Skeletal muscle cell (primary cell): ENCODE measurements at places on chromosomes 3 and 15.

- no peak for DNase-seq
Measured at GRCh38 chr15:73522011-73522410, 79.0 kb downstream of the REC114 start.

- DNase-seq = no peak
Measured at GRCh38 chr15:66654739-66655375, 47.2 kb upstream of the SMAD6 start.

- DNase-seq = no peak
Measured at GRCh38 chr3:139941580-139941979, 6.6 kb downstream of the CLSTN2 start.

GRCh38 chr15:101445562-101446517, 43.7 kb downstream of the PCSK6 start:
- peak; percentile 6 for DNase-seq

DNA sequence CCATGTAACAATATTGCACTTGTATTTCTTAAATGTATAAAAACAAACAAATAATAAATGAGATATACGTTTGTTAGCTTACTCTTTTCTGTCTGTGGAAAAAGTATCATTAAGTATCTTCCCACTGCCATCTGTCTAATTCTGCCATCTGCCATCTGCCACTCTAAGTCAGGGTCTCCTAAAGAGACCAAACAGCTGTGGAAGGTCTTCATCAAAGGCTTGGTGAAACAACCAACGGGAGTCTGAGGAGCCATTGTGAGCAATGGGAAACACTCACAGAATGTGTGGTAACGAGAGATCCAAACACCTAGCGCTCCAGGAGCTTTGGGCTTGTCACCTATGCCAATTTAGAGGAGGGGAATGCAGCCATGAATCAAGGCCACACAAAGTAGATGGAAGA, 28.7 kb upstream of the PFN2 start:
- DNase-seq = no peak

- peak; percentile 90 for DNase-seq
Measured at GRCh38 chr15:73982222-73982962, 9.7 kb downstream of the STOML1 start.

- peak; percentile 26 for DNase-seq
Measured at GRCh38 chr3:36372534-36372935, 7.8 kb upstream of the STAC start.

DNA sequence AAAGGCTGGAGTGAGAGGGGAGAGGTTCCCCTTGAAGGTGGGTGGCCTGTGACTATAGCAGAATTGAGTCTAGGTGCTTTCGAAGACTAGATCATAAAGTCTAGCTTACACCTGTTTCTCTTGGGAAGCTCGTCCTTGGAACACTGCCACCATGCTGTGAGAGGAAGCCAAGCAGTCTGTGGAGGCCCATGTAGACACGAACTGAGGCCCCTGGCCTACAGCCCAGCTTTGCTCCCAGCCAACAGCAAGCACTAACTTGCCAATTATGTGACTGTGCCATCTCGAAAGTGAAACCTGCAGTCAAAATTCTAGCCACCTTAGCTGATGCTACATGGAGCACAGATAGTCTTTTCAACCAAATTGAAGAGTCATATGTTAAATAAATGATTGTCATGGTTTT, 190.5 kb upstream of the NECTIN3 start:
- DNase-seq = peak; percentile 37

GRCh38 chr15:55912982-55913381, 80.4 kb downstream of the NEDD4 start:
- DNase-seq = no peak

GRCh38 chr3:39651993-39652739, 157.2 kb upstream of the MYRIP start:
- DNase-seq = no peak

DNA sequence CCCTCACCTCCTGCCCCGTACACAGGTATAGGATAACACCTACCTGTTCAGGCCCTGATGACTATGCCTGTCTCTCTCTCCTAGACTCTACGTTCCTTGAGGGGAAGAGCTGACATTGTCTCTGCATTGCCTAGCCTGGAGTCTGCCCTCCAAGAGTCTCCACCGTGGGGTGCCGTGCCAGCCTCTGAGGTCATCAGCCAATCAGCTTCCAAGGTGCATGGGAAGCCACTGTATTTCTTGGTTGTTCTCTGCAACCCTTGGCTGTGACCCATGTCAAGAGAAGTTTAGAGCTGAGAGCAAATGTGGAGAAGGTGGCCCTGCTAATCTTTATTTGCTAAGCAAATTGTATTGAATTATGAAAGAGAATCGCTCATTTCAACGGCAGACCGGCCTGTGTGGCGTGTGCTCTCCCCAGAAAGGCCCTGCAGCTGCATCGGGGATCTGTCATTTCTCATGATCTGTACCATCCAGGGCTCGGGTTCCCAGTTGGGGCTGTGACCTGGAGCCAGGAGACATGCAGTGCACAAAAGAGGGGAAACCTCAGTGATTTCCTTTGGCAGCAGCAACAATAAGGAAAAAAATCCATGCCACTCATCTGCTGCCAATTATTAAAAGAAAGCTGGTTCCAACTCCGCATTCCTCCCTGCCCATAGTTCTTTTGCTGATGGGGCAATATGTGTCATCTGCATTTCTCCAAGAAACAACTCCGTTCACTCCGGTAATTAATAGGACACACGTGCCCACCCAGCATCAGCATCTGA, 182.2 kb downstream of the MEGF11 start:
- DNase-seq = no peak

DNA sequence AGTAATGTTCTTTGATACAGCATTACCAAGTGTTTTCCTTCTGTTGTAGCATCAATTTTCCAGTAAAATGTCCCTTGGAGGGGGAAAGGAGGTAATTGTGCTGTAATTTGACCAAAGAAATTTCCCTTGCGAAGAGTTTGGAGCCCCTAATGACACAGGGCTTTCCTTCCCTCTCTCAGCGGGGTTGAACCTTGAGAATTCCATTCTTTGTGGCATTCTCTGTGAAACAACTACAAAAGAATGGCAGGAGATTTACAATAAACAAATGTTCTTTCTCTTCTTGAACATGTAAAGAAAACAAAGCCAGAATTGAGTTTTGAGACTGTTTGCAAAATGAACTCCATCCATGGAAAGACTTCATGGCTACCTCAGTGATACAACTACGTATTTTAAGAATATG, 53.4 kb downstream of the SIDT1 start:
- no peak for DNase-seq
